ENCODE measurements at places on chromosomes 13 and 19.

DNA sequence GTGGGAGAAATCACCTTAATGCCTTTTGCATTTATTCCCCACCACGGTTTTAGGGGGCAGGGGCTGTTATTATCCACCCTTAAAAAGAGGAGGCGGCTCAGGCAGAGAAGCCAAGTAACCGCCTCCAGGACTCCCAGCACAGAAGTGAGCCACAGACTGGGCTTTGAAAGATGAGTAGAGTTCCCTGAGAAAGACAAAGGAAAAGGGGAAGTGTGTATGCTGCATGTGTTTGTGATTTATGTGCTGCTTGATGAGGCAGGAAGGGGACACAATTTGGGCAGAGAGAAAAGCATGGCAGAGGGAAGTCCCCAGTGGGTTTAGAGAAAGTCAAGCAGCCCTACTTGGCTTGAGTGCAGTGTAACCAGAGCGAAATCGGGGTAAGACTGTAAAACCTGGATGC is 85.0 kb downstream of the DOCK9 start:
- DNase-seq: no peak

DNA sequence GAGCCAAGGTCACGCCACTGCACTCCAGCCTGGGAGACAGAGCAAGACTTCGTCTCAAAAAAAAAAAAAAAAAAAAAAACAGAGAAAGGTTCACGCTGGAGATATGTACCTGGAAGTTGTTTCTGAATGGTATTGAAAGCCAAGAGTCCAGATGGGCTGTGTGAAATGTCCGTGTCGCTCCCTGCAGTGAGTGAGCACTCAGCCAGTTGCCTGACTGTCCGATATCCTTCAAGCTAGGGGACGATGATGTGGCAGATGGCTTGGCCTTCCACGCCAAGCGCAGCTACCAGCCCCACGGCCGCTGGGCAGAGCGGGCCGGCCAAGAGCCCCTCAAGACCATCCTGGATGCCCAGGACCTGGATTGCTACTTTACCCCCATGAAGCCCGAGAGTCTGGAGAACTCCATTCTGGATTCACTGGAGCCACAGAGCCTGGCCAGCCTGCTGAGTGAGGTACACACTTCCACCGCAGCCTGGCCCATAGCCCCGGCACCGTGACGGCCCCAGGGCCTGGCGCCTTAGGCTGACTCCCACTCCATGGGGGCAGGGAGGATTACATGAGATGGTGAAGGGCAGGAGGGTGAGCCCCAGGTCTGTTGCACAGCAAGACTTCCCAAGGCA is 11.7 kb upstream of the OVOL3 start:
- DNase-seq: no peak

GRCh38 chr19:41767115-41767514 is 11.8 kb downstream of the CEACAM6 start:
- DNase-seq: no peak

- DNase-seq: no peak
These were observed 307.9 kb downstream of the ENOX1 start for GRCh38 chr13:43478902-43479301.

DNA sequence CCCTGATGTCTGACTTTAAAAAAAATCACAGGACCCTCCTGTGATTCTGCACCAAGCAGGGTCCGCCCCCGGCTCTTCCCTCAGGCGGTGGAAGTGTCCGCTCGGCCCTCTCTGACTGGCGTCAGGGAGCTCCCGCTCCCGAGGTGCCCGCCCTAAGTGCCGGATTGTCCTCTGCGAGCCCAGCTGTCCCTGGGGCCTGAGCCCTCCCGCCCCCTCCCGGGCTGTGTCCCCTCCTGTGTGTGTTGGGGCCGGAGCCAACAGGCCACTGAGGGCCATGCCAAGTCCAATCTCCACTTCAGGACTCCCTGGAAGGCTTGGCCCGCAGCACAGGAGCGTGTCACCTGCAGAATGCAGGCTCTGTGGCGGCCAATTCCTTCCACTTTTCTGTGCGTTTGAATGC is 25.4 kb downstream of the MAP2K2 start:
- no peak for DNase-seq

DNA sequence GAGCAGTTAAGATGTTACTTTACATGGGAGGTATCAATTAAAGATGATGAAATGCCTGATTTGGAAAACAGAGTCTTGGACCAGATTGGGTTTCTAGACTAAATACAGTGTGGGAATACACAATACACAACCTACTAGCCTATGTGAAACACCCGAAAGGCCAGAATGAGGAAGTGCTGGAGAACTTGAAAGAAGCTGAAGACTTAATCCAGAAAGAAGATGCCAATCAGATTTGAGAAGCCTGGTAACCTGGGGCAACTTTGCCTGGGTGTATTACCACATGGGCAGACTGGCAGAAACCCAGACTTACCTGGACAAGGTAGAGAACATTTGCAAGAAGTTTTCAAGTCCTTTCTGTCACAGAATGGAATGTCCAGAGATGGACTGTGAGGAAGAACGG is 43.2 kb downstream of the N4BP2L1 start:
- DNase-seq: no peak

- no peak for DNase-seq
These were observed 1059.3 kb downstream of the SLITRK1 start for GRCh38 chr13:82822935-82823334.

- DNase-seq: no peak
These were observed 6.4 kb downstream of the TLE5 start for GRCh38 chr19:3055741-3056416.

- DNase-seq: no peak
These were observed 6.2 kb upstream of the USP12 start for GRCh38 chr13:27177852-27178251.

DNA sequence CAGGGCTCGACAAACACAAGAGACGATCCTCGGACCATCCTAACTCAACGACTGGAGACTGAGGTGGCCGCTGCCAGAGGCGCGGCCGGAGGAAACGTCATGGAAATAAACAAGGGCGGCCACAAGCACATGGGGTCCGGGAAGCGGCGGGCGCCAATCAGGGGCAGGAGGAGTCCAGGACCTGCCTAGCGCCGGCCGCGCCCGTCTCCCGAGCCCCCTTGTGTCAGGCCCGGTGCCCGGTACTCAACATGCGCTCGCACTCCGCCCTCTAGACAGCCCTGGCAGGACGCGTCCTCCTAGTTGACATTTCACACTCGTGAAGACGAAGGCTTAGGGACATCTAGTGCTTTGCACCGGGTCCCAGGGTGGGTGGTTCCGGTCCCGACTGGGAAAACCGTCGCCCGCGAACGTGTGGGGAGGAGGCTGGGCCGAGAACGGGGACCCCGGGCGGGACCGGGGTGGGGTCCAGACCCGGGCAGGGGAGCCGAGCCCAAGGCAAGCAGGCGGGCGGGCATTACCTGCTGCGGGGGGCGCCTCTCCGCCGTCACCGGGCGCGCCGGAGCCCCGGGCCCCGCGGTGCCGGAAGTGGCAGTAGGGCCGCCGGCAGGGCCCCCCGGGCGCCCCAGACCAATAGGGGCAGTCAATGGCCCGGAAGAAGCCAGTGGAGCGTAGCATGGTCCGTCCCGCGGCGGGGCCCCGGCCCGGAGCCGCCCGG is 442 bp downstream of the REXO1 start:
- no peak for DNase-seq

- DNase-seq: peak; percentile 38
These were observed 140.4 kb downstream of the TEX29 start for GRCh38 chr13:111460548-111461444.

GRCh38 chr13:76803831-76804230 is 82.4 kb downstream of the KCTD12 start:
- no peak for DNase-seq

DNA sequence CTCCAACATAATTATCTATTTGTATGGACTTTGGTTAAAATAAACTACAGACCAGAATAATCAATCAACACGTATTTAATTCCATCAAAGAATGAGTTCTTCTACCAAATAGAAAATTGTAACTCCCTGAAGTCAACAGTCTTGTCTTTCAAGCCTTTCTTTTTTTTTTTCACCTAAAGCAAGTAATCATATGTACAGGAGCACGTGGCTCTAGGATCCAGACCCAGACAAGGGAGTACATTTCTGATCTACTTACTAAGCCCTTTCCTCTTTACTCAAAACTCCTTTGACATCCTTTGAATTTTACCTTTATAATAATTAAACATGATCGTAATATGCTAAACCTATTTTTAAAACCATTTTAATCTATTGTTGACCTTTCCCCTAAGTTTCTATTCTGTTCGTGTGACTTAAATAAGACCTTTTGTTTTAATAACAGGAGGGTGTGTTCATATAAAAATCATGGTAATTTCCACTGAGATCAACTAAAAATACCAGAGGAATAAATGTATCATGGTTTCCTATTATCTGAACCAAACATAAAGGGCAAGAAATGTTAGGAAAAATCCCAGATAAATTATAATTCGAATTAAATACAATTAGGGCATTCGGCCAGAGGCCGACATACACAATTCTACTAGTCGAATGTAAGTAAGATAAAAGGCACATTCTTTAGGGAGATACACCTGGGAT is 1.7 kb downstream of the SLC7A1 start:
- DNase-seq: no peak

GRCh38 chr13:30216111-30216510 is 91.2 kb downstream of the KATNAL1 start:
- no peak for DNase-seq

DNA sequence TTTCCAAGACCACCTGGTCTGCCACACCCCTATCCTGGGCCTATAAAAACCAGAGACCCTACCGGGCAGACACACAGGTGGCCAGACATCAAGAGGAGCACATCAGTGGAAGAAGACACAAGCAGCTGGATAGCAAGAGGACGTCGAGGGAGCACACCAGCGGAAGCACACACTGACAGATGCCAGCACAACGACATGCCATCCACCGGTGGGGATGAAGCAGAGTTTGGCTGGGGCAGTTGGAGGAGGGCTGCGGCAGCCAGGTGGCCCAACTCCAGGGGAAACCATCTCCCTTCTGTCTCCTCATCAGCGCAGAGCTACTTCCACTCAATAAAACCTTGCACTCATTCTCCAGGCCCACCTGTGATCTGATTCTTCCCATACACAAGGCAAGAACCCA is 200.6 kb downstream of the PCDH17 start:
- no peak for DNase-seq

- DNase-seq: no peak
These were observed 42.7 kb downstream of the MPHOSPH8 start for GRCh38 chr13:19676168-19676567.

DNA sequence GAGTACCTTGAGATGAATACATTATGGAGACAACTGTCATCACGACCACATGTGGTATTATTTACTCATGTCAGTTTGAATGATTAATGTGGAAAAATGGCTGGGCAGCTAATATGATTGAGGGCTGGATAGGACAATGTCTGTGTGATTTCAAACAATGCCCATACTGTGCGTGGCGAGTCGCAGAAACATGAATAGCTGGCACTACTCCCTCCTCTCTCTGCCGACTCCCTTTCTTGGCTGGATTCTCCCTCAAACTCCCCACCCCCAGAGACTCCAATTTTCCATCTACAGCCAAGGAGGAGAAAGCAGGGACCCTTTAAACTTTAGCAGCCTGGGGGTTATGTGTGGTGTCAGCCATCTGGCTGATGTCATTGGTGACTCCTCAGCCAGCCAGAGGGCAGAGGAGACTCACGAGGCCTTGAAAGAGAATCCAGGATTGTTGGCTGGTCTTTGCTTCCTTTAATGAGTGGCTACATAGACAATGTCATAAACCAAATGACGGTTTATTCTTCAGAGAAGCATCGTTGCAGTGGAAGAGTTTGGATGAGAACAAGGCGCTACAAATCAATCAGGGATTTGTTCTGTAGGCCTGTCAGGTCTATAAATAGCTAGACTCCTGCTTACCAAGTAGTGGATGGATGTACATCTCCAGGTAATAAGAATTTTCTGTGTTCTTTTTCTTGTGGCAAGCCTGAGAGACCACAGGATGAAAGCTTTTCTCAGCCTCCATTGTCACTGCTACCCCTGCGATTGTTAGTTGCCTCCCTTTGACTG is 165.6 kb downstream of the DLEU7 start:
- DNase-seq: no peak

DNA sequence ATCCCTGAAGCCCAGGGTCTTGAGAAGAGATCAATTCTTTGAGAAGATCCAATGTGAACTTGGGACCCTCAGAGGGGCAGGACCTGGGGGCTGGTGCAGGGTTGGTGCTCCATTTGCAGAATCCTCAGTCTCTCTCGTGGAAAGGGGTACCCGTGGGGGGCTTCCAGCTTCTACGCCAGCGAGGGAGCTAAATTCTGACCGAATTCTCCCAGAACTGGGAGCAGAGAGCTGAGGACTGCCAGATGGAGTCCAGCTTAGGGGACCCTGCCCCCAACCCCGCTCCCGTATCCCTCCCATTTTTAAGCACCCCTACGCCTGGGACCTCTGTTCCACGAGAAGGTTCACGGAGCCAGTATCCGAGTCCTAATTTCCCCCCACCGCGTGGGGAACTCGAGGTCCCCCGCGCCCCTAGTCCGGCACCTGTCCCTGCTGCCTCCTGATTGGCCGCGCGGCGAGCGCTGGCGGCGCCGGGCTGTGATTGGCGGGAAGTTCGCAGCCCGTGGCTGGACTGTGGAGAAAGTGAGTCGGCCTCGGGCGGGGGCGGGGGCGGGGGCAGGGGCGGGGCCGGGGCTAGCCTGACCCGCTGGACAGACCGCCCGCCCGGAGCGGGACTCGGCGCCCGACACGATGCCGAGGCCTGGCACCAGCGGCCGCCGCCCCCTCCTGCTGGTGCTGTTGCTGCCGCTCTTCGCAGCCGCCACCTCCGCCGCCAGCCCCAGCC is 4.4 kb upstream of the LTBP4 start:
- no peak for DNase-seq

Data from left renal pelvis (tissue), 4 donors.